ENCODE measurements at places on chromosomes 1 and 21.

DNA sequence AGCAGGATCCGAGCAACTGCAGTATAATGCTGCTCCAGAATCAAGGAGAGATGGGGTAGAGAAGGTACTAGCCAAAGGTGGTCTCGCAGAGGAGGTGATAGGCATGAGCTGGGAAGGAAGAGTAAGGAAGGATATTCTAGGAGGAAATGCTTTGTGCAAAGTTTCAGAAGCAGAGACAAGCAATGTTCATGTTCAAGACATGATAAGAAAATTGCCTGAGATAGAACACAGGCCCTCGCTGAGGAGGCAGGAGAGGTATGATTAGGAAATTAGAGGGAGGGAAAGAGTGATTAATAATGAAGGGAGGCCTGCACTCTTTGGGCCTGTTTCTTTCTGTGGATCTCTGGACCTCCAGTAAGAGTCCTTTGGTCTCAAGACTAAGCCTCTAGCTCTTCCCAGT lies 12.9 kb upstream of the ETV3 start:
- no peak for DNase-seq

DNA sequence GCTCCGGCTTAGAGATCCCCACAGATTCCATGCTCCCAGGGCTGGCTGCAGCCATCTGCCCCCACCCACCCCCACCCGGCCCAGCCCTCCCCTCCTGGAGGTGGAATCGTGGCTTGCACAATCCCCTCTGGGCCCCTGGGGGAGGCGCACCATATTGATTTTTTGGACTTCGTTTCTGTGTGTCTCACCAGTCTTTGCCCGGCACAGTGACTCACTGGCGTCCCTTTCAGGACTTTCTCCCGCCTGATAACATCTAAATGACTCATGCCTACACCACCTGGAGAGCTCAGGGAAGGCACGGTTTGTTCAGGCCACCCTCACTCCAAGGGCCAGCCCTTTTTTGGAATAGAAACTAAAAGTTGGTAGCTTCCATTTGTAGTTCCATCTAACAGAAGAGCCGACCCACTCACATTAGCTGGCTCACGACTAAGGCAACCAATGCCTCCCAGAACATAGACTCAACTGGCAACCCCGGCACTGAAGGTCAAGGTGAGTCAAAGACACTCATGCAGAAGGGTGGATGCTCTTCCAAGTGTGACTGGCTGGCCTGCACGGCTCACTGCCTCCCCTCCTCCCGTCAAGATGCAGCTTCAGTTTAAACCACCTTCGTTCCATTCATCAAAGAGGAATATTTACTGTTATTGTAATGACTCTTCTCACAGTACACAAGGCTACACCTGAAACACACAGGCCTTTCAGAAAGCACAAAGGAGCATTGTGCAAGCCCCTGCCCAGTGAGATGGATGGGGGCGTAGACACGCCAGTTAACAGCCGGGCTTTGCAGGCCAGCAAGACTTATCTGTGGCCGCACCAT lies 18.1 kb upstream of the ETS2 start:
- DNase-seq = no peak

DNA sequence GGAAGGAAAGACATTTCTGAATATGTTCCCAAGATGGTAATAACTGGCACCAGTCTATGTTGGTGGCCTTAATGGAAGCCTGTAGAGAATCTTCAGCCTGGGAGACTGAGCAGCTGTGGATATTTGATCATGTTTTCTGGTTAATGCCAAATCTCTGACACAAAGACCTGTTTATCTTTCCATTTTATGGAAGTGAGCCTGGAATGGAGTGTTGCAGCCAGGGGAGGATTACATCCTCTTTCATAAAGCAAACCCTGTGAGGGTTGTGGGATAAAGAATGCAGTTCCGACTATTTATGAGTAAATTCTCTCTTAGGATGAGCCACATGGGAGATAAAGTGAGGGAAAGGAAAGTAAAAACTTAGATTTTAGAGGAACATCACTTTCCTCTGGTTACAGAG lies 144.1 kb downstream of the PCP4 start:
- DNase-seq = no peak

DNA sequence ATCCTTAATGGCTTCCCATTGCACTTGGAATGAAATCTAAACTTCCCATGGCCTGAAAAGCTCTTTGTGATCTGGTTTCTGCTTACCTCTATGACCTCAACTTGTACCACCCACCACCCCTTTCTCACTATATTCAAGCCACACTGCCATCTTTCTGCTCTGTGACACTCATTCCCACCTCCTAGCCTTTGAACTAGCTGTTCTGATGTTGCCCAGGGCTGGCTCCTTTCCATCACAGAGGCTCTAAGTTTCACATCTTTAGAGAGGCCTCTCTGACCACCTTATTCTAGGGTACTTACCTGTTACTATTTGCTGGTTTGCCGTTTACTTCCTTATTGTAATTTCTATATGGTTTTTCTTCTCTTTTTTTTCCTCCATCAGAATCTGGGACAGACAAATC lies 4.2 kb downstream of the MPZL1 start:
- no peak for DNase-seq

- DNase-seq = no peak
Measured at GRCh38 chr1:234782791-234783190, 172.8 kb upstream of the IRF2BP2 start.
